ENCODE measurements at places on chromosomes 5 and 9.
A peak's percentile ranks its signal among the peaks of the same experiment; 100 is the strongest.

GRCh38 chr5:150148117-150148927 lies 7.3 kb downstream of the PDGFRB start:
- DNase-seq = no peak

GRCh38 chr5:34606101-34606500 lies 50.0 kb upstream of the RAI14 start:
- DNase-seq = no peak

GRCh38 chr5:181054871-181055459 lies 14.9 kb downstream of the BTNL9 start:
- DNase-seq = no peak

DNA sequence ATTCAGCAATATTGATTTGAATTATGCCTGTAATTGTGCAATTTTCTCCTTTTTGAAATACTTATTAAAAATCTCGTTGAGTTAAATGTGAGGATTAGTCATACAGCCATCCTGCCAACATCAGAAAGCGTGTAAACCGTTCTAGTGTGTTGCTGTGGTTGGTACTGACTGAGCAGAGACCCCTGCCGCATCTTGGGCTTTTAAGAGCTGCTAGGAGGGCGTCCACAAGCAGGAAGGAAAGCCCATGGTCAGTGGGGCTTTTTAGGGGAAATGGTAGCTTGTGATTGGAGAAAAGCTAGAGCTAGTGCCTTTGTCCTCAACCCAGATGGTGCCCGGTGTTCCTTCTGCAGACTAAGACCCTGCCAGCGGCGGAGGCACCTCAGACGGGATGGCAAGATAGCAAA lies 1.3 kb downstream of the SDHA start:
- DNase-seq = peak; percentile 33

DNA sequence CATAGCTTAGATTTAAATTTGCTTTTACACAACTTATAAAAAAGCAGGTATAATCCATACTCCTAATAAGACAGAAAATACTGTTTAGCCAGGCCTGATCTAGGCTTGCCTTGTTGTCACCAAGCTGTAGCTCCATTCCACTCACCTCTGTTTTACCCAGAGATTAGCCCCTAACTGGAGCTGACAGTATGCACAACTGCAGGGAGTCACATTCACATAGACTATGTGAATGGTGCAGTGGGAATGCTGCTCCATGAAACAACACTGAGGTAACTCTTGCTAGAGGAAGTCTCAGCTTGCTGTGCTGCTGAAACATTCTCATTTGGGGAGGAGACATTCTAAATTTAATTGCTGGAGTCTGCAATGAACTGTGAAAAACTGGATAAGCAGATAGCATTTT lies 209.1 kb downstream of the TMEM232 start:
- no peak for DNase-seq

- no peak for DNase-seq
Measured at GRCh38 chr5:3659907-3660306, 64.3 kb downstream of the IRX1 start.

GRCh38 chr5:56251918-56252553 lies 18.9 kb upstream of the ANKRD55 start:
- no peak for DNase-seq

- peak; percentile 90 for DNase-seq
Measured at GRCh38 chr5:5145651-5146529, 5.8 kb downstream of the ADAMTS16 start.

- DNase-seq = no peak
Measured at GRCh38 chr9:76620996-76621395, 143.2 kb upstream of the PCA3 start.

DNA sequence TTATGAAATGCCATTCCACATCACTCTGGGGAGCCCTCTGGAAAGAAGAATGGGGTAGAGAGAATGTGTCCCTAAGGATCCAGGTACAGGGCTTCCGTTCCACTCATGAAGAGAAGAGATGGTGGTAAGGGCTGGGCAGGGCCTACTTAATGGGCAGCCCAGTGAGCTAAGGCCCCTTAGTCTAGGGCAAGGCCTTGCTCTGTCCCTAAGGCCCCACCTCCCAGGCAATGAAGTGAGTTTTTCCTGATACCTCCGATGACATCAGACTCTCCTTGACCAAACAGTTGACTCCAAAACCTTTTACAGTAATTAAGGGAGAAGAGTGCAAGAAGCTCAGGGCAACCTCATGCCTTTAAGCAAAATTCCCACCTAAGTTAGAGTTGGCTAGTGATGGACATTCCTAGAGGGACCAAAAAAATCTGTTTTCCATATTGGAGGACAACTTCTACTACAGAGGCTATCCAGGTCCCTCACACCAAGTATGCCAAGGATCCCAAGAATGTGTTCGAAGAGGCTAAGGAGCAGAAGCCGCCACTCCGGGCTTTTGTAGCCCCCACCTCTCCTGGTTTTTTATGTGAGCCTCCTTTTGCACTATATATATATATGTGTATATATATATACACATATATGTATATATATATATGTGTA lies 5.9 kb downstream of the KLF9 start:
- DNase-seq = no peak

GRCh38 chr9:15469862-15470261 lies 40.9 kb downstream of the PSIP1 start:
- no peak for DNase-seq

- DNase-seq = no peak
Measured at GRCh38 chr9:137066096-137066861, 4.1 kb downstream of the SAPCD2 start.

DNA sequence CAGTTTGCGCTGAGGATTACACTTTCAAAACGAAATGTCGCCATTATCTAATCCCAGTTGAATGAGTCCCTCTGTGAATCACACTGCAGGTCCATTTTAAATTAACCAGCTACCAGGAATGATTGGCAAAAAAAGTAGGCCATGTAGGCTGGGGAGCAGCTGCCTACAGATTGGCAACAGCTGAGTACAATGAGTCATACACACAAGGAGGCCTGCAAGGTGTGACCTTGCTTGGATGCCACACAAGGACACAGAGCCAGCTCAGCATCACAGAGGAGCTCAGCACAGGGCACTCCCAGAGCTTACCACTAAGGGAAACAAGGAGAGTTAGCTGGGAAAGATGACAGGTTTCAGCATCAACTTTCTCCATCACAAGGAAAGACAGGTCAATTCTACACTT lies 12.9 kb downstream of the HAVCR1 start:
- DNase-seq = no peak

- DNase-seq = no peak
Measured at GRCh38 chr9:114849450-114849849, 43.6 kb upstream of the TNFSF15 start.

DNA sequence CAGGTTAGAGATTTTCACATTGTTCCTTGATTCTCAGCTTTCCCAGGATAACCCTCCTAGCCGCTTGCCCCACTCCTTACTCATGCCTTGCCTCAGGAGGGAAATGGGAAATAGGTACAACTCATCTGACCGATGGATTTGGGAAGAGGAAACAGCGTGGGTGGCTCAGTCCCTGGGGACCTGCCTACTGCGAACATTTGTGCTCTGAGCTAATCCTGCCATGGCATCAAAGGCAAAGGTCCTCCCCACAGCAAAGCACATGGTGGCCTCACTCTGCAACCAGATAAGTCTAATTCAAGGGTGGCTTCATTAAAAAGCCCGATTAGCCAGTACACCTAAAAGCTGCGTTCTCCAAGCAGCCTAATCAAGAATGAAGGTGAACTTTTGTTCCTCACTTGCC lies 82.4 kb upstream of the ADRA1B start:
- no peak for DNase-seq

- no peak for DNase-seq
Measured at GRCh38 chr5:59837071-59837470, 56.5 kb downstream of the PDE4D start.

- no peak for DNase-seq
Measured at GRCh38 chr5:140366589-140367255, 6.7 kb downstream of the SLC4A9 start.

- DNase-seq = no peak
Measured at GRCh38 chr9:121819428-121820231, 168.2 kb downstream of the DAB2IP start.

- DNase-seq = no peak
Measured at GRCh38 chr5:91150636-91151035, 232.5 kb downstream of the ARRDC3 start.

GRCh38 chr9:38015906-38016305 lies 53.1 kb downstream of the SHB start:
- no peak for DNase-seq

DNA sequence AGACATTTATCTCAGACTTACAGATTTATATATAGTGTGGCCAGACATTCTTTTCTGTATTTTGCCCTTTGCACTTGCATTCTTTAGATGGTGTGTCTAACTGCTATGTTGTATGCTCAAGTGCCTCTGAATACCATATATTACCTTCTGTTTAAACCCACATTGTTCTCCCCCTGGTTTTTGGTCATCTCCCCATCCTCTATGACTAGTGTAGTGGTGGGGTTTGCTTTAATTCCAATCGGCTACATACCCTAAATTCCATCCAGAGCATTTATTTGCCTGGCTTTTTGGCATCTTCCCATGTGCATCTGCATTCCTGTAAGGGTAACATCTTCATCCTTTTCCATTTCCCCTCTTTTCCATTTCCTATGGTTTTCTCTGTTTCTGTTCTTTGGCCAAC lies 271.0 kb upstream of the SLC30A5 start:
- no peak for DNase-seq

DNA sequence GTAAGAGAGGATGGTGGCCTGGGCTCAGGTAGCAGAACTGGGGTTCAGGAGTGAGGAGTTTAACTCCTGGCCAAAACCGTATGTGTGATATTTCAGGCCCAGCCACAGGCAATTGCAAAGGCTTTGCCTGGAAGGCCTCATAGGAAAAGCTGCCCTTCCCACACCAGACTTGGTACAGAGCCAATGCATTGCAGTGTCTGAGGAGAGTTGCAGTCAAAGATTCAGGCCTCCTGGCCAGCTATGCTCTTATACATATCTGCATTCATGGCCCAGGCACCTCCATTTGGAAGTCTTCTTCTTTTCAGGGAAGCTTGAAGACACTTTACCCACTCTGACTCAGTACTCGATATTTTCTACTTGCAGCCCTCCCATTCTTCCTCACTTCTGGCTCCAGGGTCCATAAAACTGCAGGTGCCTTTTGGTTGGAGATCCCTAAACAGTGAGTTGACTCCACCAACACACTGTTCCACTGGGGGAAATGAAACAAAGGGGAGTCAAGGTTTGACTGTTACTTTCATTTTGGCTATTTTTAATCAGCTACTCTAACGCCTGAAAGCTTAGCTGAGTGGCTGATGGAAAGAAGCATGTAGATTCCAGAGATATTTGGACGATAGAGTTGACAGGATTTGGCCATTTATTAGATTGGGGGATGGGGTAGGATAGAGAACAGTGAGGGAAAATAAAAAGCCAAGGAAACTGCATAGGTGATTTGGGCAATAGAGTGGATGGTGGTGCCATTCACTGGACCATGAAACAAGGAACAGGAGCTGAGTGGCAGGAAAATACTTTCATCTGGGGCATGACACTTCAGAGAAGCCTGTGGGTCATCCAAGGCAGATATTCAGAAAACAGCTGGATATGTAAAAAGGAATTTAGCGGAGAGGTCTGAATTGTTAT lies 30.6 kb upstream of the IL33 start:
- no peak for DNase-seq

- no peak for DNase-seq
Measured at GRCh38 chr5:164869325-164869724, 1363.9 kb downstream of the MAT2B start.

GRCh38 chr5:34047143-34047542 lies 4.1 kb upstream of the C1QTNF3 start:
- no peak for DNase-seq

- DNase-seq = no peak
Measured at GRCh38 chr5:163506726-163507125, 1.3 kb downstream of the MAT2B start.

GRCh38 chr5:172209714-172210113 lies 15.7 kb downstream of the EFCAB9 start:
- DNase-seq = no peak

DNA sequence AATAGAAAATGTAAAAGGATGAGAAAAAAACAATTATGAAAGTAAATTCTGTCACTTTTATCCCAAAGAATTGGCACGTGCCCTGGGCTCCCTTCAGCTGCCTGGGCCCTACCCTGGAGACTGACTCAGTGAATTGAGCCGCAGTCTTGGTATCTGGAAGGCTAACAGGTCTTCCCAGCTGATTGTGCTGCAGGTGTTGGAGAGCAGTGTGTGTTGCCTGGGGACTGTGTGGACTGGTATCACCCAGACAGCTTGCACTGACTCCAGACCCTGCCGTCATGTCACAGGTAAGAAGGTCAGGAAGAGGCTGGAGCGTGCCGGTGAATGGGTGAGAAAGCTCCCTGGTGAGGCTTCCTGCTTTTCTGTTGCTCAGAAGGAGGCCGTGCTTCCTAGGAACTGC lies 83.3 kb downstream of the AOPEP start:
- no peak for DNase-seq

GRCh38 chr5:41840251-41840650 lies 30.0 kb downstream of the OXCT1 start:
- DNase-seq = no peak

- no peak for DNase-seq
Measured at GRCh38 chr9:90132866-90133265, 509.8 kb downstream of the DIRAS2 start.

GRCh38 chr9:10855847-10856246 lies 243.0 kb upstream of the PTPRD start:
- DNase-seq = no peak

GRCh38 chr9:87464110-87464991 lies 33.3 kb upstream of the DAPK1 start:
- DNase-seq = peak; percentile 14

GRCh38 chr5:31758803-31759425 lies 120.0 kb downstream of the PDZD2 start:
- no peak for DNase-seq

- DNase-seq = no peak
Measured at GRCh38 chr5:171986772-171987171, 19.7 kb downstream of the FBXW11 start.

DNA sequence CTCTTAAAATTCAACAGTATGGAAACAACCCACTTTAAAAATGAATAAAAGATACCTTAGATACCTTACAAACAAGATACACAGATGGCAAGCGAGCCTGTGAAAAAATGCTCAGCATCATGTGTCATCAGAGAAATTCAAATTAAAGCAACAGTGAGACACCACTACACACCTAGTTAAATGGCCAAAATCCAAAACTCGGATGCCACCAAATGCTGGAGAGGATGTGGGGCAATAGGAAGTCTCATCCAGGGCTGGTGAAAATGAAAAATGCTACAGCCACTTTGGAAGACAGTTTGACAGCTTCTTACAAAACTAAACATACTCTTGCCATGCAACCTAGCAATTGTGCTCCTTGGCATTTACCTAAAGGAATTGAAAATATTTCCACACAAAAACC lies 17.9 kb downstream of the DUSP1 start:
- no peak for DNase-seq

GRCh38 chr5:38404667-38405276 lies 146.4 kb downstream of the EGFLAM start:
- no peak for DNase-seq
